ENCODE measurements at places on chromosomes 5 and 9.

DNA sequence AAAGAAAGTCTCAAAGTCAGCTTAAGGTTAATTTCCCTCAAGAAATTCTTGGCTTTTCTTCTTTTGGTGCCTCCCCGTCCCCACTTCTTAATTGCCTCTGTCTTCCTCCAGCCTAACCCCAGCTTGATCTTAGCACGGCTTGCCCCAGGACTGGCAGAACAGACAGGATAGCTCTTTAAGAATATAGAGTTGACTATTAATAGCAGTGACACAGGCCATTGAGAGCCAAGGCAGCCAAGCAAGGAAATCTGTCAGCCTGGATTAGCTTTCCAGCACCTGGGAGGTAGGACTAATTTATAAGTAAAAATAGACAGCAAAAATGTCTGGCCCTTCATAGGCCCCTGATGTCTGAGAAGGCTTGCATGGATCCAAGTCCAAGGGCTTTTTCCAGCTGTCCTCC lies 384.6 kb upstream of the SLC30A5 start:
- no peak for DNase-seq

- no peak for DNase-seq
Measured at GRCh38 chr9:125655691-125656410, 51.2 kb downstream of the MAPKAP1 start.

GRCh38 chr5:39405083-39405843 lies 19.5 kb downstream of the DAB2 start:
- DNase-seq = no peak

- DNase-seq = no peak
Measured at GRCh38 chr5:131773805-131774204, 23.0 kb downstream of the FNIP1 start.

DNA sequence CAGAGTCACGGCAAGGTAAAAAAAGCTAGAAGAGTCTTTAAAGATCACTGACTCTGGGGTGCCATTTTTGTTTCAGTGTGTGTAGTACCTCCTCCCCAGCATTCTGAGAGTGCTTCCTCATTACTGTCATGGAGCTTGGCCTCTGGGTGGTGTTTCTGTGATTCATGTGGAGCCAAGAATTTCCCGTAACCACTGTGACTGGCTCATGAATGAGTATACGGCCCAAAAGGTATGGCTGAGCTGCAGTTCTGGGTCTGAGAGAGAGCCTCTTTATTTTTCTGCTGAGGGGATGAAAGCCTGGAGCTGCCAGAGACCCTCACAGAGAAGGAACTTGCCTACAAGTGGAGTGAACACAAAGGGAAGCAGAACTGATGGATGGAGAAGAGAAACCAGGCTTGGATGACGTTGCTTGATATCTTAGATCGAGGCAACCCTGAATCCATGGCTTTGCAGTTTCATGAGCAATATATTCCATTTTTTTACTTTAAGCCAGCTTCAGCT lies 85.6 kb downstream of the PTTG1 start:
- no peak for DNase-seq

GRCh38 chr9:130765137-130766020 lies 69.7 kb upstream of the ABL1 start:
- no peak for DNase-seq

DNA sequence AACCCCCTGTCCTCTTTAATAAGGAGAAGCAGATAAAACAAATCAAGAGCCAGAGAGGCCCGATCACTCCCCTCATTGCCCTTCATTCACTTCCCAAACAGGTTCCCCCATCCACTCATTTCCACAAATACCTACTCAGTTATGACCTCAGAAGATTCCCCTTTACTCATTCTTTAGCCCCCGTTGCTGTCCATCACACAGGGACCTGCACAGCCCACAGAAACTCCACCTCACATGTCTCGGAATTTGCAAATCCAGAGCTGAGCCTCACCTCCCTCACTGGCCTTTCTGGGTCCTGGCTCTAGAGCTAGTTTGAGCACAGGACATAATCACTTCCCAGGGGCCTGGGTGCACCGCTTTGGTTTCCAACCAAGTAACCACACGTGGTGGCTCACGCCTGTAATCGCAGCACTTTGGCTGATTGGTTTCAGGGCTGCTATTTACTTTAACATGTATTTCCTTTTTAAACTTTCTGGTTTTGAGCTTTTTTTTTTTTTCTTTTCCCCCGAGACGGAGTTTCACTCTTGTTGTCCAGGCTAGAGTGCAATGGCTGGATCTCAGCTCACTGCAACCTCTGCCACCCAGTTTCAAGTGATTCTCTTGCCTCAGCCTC lies 17.8 kb downstream of the ATP6V0E1 start:
- DNase-seq = no peak

- DNase-seq = no peak
Measured at GRCh38 chr9:80890124-80890523, 799.2 kb downstream of the TLE1 start.

Measured in NCI-H2029 treated with DMSO at 0.1 percent for 48 hours (cell line).